ENCODE measurements at places on chromosomes 16 and 17.

DNA sequence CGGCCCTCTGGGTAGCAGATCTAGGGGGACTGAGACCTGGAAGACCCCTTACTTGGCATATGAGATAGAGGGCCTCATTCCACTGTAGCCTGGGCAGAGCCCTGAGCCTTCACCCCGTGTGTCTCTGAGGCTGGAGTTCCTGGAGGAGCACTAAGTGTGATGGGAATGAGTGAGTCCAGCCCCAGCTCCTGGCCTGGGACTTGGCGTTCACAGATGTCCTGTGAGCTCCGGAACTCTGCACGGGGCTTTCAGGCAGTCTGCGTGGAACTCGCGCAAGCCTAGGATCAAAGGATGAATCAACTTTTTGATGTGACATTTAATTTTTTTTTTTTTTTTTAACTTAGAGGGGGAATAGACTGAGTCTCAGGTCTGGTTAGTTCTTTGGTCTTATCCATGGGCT, 1.8 kb downstream of the NKD1 start:
- DNase-seq, result no peak

DNA sequence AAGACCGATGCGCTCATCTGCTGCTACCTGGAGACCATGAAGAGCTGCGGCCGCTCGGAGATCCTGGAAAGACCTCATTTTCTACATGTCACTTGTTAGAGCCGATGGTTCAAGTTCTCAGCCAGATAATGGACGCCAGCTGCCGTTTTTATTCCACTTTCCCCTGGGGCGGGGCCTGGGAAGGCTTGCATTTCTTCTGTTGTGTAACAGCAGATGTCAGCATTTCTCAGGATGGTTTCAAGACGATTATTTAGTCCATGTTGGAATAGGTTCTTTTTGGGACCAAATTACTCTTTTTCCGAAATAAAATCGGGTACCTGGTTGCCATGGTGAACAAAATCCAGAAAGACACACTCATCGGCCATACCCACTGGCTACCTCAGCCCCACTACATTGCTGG, 1418.3 kb downstream of the CDH11 start:
- no peak for DNase-seq

DNA sequence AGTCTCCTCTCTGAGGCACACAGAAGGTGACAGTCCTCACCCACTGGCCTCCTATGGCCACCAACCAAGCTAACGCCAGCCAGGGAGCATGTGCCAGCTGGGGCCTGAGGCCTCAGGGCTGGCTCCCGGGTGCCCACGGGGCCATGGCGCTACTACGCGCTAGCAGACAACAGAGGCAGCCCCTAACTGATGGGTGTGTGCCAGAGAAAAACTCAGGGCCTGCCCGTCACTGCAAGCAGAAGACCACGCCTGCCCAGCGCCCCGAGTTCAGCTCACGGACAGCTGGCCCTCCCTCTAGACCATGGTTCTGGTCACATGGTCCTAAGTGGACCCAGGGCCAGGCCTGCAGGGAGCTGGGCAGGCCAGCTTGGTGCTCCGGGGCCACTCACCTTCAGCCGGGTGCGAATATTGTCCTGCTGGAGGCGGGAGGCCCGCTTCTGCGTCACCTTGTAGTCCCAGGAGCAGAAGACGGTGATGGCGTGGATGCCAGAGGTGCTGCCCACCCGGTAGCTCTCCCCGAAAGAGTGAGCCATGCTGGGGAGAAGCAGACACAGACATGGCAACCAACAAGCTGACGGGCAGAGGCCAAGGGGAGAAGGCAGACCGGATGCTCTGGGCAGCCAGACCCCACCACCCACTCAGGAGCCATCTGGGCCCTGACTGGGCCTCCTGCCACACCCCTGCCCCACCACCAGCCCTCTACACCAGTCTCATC, 6.2 kb downstream of the TMC6 start:
- DNase-seq, result no peak

- no peak for DNase-seq
Measured at GRCh38 chr17:17770632-17771044, 66.1 kb downstream of the SREBF1 start.

GRCh38 chr17:51056813-51057510, 63.7 kb downstream of the SPAG9 start:
- peak; percentile 60 for DNase-seq

GRCh38 chr16:62701426-62701825, 665.2 kb upstream of the CDH8 start:
- no peak for DNase-seq

DNA sequence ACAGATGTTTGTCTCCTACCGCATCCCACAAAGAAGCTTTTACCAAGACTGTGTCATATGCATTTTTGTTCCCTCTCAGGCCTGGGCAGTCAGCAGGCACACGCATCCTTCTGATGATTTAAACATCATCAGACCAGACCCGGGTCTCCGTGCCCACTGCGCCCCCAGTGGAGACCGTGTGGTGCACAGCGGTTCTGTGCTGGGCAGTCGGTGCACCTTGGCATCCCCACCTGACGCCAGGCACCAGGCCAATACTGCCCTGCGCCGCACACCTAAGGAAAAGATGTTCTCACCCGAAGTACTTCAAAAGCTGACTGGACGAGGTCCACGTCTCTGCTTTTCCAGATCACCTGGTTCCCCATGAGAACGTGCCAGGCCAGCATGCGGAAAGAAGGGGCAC, 10.6 kb upstream of the PLD6 start:
- DNase-seq, result no peak

DNA sequence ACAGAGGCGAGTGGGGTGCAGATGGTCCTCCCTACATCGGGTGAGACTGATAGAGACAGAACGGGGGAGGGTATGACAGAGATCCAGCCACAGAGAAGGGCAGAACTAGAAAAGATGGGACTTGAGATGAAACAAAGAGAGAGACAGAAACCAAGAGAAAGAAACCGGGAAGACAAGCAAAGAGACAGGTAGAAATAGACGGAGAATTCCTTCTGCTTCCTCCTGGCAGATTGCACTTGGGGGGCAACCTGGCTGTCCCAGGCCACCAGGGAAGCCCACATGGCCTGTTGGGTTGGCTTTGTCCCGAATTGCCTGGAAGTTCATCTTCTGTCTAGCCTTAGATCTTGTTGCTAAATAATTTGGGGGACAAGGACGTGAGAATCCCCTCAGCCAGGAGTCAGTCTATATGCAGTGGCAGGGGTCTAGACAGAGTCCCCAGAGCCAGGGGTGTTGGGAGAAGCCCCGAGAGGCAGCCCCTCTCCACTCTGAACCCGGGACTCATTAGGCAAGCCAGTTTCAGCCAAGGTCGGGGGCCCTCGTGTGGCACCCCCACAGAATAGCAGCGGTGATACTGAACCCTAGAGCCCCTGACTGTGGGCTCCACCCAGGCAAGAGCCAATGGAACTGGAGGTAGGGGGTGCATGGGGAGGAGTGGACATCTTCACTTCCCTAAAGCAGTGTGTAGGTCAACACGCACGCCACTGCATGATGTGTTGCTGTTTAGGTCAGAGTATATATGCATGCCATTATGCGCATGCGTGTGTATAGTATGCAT, 627 bp upstream of the TSPOAP1 start:
- DNase-seq, result peak; percentile 85

DNA sequence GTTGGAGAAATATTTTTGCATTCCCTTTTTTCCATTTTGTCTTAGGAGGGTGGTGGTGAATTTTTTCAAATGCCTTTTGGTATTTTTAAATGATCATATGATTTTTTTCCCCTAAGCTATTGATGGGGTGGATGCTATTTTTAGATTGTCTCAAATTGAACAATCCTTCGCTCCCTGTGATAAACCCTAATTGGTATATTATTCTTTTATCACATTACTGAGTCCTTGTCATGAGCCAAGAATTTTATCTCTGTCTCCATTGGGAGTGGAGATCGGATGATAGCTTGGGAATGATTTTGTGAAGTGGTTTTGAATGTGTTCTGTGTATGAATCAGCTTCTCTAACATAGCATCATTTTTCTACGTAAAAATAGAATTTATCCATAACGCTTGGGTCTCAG, 15.4 kb downstream of the NECAB2 start:
- no peak for DNase-seq

- no peak for DNase-seq
Measured at GRCh38 chr16:55943267-55943666, 68.1 kb upstream of the CES5A start.

DNA sequence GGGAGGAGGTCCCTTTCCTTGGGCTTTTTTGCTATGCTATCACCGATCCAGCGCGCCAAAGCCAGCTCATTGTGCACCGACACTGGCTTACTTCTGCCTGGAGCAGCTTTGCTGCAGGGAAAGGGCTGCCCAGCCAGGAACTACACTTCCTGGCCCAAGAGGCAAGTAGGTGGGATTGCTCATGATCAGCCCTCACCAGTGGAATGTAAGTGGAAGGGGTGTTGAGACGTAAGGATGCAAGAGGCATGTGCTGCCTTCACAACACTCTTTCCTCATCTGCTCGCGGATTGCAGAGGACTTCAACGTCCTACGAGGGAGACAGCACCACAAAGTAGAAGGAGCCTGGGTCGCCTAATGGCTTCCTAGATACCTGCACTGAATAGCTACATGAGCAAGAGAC, 104.3 kb upstream of the FOXF1 start:
- no peak for DNase-seq

DNA sequence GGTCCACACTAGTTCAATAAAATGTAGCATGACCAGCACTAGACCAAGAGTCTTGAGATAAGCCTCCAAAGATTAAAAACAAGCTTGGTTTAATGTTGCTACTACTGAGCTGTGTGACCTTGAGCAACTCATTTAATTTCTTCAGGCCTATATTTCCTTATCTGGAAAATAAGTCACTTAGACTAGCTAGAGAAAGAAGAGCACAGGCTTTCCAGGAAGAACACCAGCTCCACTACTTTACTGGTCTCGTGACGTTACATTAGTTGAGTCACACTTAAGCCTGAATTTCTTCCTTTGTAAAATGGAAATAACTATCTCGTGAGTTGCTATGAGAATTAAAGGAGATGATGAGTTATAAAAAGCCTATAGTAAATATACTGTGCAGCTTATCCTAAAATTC, 5.4 kb downstream of the HELZ start:
- DNase-seq, result no peak

GRCh38 chr17:77677211-77677610, 281.3 kb upstream of the TNRC6C start:
- no peak for DNase-seq

DNA sequence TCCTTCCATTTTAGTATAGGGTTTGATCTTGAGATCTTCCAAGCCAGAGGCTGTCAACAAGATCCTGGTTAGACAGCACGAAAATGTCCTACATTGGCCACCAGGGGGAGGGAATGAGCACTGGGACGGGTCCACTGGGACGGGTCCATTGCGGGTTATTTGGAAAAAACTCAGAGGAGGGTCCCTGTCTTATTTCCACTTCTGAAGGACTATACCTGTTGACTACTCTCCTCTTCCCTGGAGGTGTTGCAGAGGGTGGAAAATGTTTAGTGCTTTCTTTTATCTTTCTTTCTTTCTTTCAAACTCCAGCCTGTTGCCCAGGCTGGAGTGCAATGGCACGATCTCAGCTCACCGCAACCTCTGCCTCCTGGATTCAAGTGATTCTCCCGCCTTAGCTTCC, 2.5 kb downstream of the TTLL6 start:
- peak; percentile 74 for DNase-seq

DNA sequence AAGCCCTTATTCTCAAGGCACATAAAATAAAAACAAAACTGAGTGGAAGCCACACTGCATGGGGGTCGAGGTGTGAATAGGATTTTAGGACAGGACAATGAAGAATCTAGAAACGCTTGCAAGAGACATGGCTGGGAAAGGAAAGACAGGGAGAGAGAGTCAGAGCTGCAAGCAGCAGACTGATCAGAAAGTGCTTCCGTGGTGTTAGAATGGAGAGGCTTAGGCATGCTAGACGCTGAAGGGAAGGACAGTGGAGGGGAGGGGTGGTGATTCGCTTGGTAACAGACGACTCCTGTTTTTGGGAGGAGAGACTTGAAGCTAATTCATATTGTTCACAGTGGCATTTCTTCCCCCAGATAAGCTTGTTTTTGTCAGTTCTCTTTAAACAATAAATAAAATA, 173.5 kb downstream of the AIPL1 start:
- no peak for DNase-seq

DNA sequence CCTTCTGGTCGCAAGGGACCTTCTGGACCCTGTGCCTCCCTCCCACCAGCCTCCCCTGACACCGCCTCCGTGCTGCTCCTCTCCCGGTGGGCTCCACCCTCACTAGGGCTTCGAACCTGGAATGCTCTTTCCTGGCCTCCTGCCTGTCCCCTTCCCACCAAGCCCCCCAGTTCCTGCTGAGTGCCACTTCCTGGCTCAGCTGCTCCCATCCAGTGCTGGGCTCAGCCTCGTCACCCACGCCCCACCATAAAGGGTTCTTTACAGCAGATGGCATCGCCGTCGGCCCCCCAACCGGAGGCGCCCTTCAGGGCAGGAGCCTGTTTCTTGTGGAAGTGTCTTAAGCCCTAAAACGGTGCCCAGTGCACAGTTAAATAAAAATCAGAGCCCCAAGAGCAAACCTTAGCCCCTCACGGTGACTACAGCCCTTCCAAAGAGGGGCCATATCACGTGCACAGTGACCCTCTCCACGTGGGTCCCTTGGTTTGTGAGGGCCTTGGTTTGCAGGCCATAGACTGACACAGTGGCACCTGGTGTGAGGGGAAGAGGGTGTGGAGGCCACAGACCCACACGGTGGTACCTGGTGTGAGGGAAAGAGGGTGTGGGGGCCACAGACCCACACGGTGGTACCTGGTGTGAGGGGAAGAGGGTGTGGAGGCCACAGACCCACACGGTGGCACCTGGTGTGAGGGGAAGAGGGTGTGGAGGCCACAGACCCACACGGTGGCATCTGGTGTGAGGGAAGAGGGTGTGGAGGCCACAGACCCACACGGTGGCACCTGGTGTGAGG, 111.4 kb downstream of the METRNL start:
- no peak for DNase-seq

DNA sequence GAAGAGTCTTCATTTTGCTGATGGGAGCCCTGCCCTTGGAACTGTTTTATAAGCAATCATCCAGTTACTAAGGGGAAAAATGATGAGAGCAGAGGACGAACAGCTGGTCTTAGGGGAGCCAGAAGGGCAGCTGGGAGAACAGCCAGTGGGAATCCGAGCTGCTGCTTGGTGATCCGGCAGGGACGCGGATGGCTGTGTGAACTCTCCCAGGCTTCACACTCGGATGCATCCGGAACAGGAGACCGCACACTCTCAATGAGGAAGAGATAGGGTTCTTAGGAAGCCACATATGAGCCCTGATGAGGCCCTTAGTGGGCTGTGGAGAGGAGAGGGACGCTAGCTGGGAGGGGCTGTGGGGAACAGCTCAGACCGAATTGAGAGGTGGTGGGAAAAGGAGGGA, 5.0 kb upstream of the CACNG5 start:
- no peak for DNase-seq

DNA sequence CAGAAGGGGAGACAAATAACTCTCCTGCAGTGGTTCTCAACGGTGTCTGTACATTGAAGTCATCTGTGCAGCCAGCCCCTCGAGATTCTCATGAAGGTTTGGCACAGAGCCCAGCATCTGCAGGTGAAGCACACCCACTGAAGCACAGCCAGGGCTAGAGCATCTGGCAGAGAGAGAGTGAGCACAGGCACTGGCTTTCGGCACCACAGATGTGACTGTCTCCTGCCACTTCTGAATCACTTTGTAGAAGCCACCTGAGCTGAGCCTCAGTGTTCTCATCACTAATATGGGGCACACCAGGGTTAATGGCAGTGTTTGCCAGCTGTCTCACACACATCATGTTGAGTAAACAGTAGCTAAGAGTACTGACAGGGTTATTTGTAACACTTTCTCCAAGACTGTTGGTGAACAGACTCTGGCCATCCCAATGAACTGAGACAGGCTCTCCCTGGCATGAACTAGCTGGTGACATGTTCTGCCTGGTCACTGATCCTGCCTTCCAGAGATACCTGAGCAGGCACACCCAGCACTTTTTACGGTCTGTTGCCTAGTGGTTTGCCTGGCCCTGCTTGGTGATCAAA, 10.9 kb downstream of the HSPB9 start:
- peak; percentile 28 for DNase-seq
